ENCODE measurements at places on chromosomes 12 and 14.

DNA sequence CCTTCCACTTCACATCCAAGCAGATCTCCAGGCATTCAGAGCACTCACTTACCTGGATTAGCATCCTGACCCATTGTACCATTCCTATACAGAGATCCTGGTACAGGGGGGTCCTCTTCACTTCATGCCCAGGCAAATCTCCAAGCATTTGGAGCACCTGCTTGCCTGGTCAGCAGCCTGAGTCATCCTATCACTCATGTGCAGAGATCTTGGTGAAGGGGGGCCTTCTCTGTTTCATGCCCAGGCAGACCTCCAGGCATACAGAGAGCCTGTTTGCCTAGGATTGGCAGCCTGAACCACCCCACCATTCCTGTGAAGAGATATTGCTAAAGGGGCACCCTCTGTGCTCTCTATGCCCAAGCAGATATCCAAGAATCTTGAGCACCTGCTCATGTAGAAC lies 111.1 kb upstream of the CCDC175 start:
- no peak for DNase-seq

GRCh38 chr12:77294016-77294415 lies 228.6 kb upstream of the E2F7 start:
- DNase-seq: no peak

DNA sequence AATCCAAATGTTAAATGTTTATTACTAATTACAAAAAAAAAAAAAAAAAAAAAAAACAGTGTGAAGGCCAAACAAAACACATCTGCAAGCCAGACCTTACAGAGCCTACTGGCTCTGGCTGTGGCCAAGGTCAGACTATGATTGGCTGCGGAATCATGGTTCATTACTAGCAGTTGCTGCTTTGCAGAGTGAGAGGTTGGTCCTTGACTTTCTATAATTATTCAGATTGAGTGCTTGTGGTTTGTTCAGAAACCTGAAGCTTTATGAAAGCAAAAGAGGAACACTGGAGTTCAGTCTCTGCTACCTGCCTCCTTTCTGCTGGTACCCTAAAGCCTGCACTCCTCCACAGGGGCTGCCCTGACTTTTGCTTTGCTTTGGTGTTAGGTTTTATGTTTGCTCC lies 550.9 kb downstream of the BCL11B start:
- DNase-seq: no peak

DNA sequence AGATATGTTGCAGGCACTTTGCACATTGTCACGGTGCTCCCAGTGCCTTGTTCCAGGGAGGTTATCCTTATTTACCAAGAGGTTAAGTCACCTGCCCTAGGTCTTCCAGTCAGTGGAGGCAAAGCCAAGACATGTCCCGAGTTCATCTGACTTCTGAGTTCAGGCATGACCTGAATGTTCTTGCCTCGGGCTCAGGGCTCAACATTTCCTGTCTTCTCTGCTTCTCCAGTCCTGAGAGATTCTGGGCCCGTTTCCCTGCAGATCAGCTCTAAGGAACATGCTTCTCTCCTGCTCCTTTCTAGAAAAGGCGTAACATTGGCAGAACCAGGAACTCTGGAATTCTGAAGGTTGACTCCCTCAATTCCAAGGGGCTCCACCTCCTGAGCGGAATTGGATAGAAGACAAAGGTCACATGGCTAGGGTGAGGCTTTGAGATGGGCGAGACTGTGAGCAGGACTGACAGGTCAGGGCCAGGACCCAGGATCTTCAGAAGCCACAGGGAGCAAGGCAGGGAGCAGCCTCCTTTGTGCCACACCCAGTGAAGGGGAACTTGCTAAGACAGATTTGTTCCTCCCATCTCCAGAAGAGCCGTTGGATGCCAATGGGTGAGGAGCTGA lies 19.9 kb downstream of the BDKRB2 start:
- DNase-seq: no peak

DNA sequence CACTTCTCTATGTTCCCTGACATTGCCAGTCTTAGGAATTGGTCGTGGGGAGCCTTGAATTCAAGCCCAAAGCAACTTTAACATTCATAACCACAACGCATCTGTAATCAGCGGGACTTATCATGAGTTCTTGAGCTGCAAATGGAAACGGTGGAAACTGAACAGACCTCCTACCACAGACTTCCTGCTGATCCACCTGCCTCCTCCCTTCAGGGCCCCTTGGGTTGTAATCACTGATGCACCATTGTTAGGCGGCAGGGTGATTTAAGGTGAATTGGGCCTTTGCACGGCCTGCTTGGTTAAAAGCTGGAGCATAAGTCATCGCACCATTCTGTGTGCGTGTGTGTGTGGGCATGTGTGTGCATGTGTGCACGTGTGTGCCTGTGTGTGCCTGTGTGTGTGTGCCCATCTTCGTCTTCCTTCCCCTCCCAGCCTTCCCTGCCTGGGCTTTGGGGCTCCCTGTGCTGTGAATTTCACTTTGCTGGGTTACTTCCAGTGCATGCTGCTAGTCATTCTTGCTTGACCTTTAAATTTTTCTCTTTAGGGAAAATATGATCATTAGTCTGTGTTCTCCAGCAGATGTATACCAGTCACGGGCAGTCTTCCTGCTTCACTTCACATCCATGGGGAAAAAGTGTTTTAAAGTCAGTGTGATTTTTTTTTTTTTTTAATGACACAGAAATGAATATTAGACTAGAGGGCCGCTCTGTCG lies 29.1 kb downstream of the CHST11 start:
- DNase-seq: no peak

GRCh38 chr12:77229640-77230442 lies 164.5 kb upstream of the E2F7 start:
- DNase-seq: no peak

GRCh38 chr12:110742096-110742717 lies 484 bp downstream of the PPP1CC start:
- DNase-seq: no peak

DNA sequence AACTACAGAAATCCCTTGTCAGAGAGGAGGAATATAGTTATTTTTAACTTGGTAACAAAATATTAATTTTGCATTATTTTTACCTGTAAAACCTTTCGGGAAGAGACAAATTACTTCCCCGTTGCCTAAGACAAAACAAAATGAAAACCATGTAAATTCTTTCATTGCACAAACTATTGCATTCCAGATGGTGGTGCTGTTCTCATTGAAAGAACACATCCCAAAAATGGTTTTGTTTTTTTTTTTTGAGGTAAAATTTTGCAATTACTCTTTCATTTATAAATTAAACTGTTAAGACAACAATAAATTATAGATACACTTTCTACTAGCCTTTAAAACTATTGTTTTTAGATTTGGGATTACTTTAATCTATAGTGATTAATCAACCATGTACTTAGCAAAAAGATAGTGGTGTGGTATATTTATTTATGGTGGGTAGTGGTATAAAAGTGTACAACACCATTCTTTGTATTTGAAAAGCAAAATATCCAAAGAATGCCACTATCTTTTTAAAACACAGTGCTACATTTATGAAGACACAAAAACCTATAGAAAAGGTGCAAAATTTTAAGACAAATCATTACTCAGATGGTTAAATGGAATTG lies 115.5 kb downstream of the SLC38A1 start:
- DNase-seq: no peak

DNA sequence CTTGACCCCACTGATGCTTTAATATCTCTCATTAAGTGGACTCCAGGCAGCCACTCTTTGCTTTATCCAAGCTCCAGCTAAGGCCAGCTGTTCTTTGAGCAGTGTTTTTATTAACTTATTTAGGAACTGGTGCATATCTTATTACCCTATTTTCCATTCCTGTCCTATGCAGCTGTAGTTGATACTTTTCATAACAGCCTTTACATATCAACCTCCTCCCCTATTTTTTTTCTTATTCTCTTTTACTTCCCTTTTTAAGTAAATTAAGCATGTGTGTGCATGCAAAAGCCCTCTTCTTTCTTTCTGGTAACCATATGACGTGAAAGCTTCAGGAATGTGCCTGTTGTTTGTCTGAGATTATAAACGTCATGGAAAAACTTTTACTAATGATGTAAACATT lies 121.2 kb downstream of the PTPRQ start:
- no peak for DNase-seq

GRCh38 chr14:31992011-31992447 lies 85.1 kb upstream of the ARHGAP5 start:
- DNase-seq: no peak

- no peak for DNase-seq
These were observed 9.4 kb downstream of the COX16 start for GRCh38 chr14:70350078-70350477.

DNA sequence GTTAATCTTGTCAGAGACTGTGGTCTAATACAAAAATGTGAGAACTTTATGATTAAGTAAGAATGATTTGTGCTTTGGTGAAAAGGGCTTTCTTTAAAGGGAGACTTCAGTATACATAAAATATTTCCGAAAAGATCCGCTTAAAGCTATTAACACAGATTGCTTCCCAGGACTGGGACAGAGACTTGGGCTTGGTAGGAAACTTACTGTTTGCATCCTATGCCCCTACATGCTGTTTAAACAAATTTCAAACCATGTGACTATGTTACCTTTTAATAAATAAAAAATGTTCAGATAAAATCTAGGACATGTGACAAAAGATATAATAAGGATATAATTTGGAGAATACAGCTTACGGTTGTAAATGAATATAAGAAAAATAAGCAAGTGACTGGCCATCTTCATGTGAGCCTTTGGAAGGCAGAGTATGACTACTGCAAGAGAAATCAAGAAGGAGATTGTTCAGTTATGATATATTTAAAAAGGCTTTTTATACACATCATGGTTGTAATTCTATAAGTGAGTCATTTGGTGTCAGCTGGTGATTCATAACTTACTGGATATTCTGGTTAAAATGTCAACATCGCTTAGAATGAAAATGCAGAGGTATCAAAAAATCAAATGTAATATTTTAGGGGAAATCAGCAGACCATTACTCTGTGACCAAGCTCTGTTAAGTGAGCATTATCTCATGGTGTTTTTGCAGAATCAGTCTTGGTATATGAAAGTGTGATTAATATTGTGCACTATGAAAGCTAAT lies 234.7 kb upstream of the E2F7 start:
- DNase-seq: no peak

GRCh38 chr12:116804051-116804450 lies 65.9 kb downstream of the RNFT2 start:
- no peak for DNase-seq

DNA sequence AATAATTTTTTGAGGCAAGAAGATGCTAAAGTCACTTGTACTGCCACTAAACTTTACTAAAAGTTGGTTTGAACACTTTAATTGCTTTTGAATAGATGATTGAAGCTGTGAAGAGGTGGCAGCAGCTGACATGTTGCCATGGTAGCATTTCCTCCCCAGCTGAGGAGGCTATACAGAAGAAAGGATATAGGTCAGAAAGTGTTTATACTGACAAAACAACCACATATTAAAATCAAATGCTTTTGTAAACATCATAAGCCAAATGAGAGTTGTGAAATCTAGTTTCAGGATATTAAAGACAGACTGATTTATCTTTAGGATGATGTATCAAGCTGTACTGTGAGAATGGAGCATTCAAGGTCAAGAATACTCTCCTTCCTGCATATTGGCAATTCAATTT lies 41.7 kb downstream of the TSPAN19 start:
- DNase-seq: no peak

GRCh38 chr14:34212172-34212929 lies 249.7 kb downstream of the SPTSSA start:
- DNase-seq: no peak

DNA sequence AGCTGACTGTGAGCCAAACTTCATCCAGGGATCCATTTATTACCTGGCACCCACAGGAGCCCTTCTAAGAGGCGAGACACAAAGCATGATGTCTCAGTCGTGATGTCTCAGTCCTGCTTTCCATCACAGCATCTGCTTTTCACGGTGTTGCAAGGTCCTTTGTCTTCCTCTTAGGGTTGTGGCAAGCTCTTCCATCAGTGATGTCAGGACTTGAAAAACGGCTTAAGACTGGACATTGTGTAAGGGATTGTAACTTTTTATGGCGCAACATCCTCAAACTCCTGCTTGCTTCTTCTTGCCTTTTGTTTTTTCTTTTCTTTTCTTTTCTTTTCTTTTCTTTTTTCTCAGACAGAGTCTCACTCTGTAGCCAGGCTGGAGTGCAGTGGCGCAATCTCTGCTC lies 586.5 kb upstream of the TMEM132C start:
- no peak for DNase-seq

DNA sequence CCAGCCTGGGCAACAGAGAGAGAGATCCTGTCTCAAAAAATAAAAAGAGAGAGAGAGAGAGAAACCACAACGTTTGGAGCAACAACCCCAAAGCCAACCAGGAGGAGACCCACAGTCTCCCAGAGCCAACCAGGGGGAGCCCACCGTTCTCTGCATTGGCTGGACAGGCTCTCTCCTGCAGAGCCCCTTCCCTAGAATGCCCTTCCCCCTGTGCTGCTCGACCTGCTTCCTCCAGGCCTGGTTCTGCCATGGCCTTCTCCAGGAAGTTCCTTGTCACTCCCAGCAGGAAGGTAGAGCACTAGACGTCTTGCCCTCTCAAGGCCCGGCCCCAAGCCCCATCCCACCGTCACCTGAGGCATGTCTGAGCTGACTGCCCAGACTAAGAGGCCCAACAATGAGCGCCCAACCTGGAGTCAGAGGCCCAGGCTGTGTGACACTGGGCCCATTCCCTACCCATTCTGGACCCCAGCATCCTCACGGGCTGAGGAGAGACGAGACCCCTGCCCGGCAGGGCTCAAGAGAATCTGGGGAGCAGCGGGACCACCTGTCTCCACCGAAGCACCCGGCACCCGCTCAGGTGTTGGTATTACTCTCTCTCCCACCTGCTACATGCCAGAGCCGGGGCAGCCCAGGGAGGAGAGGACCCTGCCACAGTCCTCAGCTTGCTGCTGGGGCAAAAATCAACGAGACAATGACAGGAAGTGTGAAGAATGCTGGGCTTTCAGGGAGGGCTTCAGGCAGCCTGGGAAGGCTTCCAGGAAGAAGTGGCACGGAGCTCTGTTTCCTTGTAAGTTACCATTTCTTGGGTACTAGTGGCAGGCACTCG lies 61.2 kb downstream of the DIO3 start:
- DNase-seq: no peak

DNA sequence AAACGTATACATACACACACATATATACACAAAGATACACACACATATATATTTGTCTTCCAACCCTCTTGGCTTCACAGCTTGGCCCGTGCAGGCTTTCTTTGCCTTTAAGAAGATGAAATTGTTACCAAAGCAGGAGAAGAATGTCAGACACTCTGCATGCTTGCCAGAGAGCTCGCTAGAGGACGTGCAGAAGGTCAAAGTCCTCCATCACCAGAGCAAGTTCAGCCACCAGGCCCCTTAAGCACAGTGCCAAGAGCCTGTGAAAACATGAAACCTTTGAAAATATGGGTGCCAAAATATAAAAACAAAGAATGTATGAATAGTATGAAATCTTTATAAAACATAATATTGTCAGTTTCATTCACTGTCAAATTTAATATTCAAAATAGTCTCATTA lies 14.9 kb upstream of the MCRS1 start:
- no peak for DNase-seq

GRCh38 chr14:88380405-88380804 lies 5.1 kb upstream of the SPATA7 start:
- no peak for DNase-seq

- DNase-seq: no peak
These were observed 28.5 kb downstream of the FOS start for GRCh38 chr14:75306927-75307699.

GRCh38 chr14:90815572-90815821 lies 733 bp downstream of the TTC7B start:
- no peak for DNase-seq

- no peak for DNase-seq
These were observed 19.0 kb upstream of the PELI2 start for GRCh38 chr14:56099081-56099797.

GRCh38 chr14:54438703-54439102 lies 2.5 kb downstream of the CNIH1 start:
- no peak for DNase-seq

Data from activated CD4-positive, CD25-positive, alpha-beta regulatory T cell treated with anti-CD3 and anti-CD28 coated beads, Interleukin-2, amount 50 U/mL, for 72 hours (primary cell).